Thymus (tissue), 14 donors: ENCODE measurements at places on chromosomes 13 and 19. TPM values are rescaled to one million over a fixed set of nuclear protein-coding genes. Genes with fewer than 3 reads are reported as not detected.

GRCh38 chr13:50594276-50595051 lies 249.0 kb downstream of the DLEU7 start:
- DNase-seq, result peak; percentile 42

GRCh38 chr13:74730556-74731331 lies 596.5 kb upstream of the KLF12 start:
- DNase-seq, result no peak

Gene MYO9B
- total RNA-seq, result 28.2 TPM

DNA sequence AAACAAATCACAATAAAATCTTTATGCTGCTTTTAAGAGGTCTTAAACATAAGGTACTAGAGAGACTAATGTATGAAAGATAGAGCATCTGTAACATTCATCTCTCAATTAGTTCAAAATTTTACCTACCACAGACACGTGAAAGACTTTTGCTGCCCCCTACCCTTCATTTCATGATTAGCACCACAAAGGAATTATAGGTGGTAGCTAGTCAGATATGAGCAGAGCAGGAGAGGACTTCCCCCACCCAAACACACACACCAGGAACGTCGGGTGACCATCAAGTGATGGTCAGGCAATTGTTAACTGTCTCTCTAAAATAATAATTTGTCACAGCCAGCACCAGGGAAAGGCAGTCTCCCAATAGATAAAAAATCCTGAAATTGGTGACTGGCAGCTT lies 1531.7 kb upstream of the SPRY2 start:
- DNase-seq, result no peak

- DNase-seq, result no peak
Measured at GRCh38 chr19:15025217-15025616, 24.1 kb upstream of the CASP14 start.

DNA sequence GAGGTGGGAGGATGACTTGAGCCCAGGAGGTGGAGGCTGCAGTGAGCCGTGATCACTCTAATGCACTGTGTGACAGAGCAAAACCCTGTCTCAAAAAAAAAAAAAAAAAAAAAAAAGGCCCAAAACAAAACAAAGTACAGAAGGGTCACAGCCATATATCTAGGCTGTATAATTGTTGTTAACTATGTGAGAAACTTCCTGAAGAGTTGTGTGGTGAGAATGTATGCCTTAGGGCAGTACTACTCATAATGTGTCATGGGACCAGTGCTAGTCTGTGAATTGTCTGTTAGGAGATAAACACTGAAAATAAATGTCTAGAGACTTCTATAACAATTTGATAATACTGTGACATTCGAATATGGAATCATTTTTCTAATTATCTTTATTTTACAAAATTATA lies 43.1 kb downstream of the PAN3 start:
- DNase-seq, result no peak

GRCh38 chr13:55087085-55087484 lies 2053.6 kb upstream of the PRR20A start:
- DNase-seq, result no peak
